H4 (cell line): ENCODE measurements at places on chromosomes 1 and 21. TPM values are rescaled to one million over a fixed set of nuclear protein-coding genes. Genes with fewer than 3 reads are reported as not detected.

The KIFAP3 gene
- 12.3 and 17.0 TPM in 2 replicates for total RNA-seq

The PTAFR gene
- total RNA-seq, result 0.04 TPM in 1 of 2 replicates, not detected in the other

The SMPDL3B gene
- 0.23 and 1.6 TPM in 2 replicates for total RNA-seq

The LMOD1 gene
- 0.10 TPM in 1 of 2 replicates, not detected in the other for total RNA-seq

The G0S2 gene
- 0.31 TPM in 1 of 2 replicates, not detected in the other for total RNA-seq

The RASAL2 gene
- total RNA-seq, result 3.6 and 5.3 TPM in 2 replicates

- no peak for DNase-seq
Observed at GRCh38 chr1:117678246-117678977, 72.6 kb downstream of the TENT5C start.

DNA sequence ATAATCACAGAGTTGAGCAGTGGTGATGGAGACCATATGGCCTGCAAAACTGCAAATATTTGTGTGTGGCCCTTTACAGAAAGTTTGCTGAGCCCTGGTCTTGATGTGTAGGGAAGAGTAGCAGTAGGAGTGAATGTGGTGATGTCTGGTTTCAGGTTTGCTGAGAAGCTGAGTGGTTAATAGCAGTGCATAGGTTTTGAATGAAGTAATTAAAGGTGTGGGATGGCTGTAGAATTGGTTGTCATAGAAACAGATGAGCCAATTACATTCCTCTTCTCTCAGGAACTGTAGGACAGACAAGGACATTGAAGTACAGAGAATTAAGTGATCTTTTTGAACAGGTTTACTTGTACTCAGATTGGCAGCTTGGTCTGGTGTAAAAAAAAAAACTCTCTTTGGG is 37.4 kb downstream of the PRDM2 start:
- DNase-seq, result no peak

GRCh38 chr1:41673378-41673777 is 188.9 kb upstream of the EDN2 start:
- no peak for DNase-seq

DNA sequence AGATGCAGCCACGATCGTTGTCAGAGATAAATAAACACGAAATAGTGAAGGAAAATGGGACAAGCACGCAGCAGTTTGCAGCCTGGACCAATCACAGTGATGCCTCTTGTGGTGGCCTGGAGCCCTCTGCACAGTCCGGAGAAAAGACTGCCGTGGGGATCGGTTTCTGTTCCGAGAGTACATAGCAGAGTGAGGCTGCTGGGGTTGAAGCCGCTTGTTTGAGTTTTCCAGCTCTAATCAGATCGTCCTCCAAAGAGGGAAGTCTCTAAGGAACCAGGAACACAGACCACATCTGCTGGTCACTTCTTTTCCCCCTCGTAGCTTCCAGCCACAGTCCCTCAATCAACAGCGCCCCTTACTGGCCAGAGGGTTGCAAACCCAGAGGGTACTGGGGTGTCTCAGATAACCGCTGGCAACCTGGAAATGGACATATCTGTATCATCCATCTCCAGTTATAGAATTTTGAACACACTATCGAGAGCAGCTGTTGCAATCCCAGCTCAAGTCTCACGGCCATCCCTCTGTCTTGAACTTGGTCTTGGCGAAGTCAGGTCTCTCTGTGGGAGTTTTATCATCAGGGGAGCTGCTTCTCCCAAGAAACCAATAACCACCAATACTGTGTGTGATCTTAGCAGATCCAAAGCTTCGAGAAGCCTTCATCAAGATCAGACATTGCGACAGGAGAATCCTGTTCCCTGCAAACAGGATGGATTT is 57.4 kb downstream of the OLIG1 start:
- peak; percentile 76 for DNase-seq

DNA sequence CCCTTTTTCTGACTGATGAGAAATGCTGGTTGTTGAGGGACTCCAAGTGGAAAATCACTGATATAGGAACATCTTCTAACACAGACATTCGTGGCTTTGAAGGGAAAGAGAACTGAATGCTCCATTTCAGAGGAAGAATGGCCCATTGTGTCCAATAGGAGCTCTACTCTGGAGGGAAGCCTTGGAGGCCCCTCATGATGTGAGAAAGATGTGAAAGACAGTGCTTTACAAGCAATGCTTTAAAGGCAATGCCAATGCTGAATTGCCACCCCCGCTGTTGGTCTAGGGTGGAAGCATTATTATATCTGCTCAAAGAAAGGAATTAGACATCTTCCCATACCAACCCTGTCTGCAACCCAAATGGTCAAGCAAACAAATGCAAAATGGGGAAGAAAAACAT is 13.7 kb downstream of the NMNAT2 start:
- DNase-seq, result no peak

DNA sequence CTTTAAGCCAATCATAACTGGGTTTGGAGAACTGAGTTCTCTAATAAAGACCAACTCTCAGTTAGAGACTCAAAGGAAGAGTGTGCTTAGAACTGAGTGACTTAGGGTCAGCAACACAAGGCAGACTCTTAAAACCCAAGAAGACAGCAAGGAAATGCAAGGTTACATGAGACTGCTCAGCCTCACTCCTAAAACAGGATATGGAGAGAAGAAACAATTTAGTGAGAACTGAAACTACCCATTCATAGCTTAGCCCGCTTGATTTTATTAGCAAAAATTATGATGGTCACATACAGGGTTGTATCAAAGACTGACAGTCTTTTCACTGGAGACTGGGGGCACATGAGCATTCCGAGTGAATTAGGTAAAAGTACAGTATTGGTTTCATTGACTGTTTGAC is 78.9 kb upstream of the DMRTA2 start:
- no peak for DNase-seq

GRCh38 chr1:118812555-118812954 is 175.6 kb downstream of the TBX15 start:
- no peak for DNase-seq

DNA sequence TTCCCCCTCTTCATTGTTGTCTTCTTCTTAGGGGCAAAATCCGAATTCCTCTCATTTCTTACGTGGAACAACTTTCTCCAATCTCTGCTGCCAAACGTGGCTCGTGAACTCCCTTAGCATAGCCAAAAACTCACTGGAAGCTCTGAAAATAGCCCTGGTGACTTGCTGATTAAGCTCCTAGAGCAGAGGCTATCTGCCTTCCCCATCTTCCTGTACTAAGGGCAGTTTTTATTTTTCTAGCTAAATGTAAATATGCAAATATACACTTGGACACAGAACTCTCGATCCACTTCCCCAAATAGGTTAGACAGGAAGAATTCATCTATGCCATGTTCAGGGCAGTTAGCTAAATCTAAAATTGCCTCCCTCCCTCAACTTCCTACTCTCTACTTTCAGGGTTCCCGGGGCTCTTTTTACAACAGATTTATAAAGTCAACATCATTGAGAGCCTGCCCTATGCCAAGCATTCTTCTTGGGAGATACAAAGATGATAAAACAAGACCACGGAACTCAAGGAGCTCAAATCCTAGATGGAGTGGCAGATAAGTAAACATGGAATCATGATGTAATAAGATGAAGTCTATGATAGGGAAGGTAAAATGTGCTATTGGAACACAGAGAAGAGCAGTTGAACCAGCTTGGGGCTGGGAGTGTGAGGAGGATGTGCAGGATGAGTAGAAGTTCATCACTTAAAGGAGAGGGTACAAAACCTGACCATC is 59.4 kb upstream of the FMOD start:
- DNase-seq, result no peak

DNA sequence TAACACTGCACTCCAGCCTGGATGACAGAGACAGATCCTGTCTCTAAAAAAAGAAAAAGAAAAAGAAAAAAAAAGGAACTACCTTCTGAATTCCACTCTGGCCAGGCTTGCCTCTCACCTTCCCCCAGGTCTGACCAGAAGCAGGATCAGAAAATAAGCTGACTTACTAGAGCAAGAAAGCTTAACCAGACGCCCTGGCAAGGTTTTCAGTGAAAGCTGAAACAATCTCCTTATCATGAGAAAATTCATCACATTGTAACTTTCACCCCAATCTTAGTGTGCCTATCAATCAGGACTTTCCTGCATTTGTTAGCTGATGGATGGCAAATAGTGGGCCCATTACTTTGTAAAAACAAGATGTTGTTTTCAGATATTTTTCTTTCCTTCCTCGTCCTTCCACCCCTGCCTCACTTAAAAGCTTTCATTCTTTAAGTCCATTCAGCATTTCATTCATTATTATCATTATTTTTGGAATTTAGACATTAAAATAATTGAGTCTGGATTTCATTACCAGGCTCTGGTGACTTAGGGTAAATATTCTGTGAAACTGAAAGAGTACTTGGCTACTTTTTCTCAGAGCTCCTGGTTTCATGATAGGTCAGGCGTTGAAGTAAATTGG is 96.5 kb upstream of the CD34 start:
- no peak for DNase-seq

DNA sequence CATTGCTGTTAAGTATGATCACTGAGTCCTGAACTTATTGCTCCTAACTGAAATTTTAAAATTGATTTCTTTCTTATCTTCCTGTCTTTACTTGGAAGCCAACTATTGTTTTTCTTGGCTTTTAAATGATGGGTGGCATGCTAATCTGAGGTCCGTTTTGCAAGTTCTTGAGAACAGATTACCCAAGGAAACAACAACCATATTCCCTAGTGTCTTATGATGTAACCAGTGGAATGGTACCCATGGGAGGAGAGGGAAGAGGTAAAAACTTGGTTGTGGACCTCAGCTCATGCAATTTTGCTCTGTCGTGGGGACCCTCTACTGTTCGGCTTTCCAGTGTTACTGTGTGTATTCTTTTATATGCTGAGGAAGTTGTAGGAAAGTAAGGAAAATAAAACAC is 454.8 kb upstream of the ADAMTS5 start:
- no peak for DNase-seq
